ENCODE measurements at places on chromosomes 4 and X.

GRCh38 chrX:133089411-133089810, 7.5 kb downstream of the USP26 start:
- no peak for DNase-seq

- DNase-seq, result no peak
These were observed 494.1 kb downstream of the CENPC start for GRCh38 chr4:67051000-67051789.

DNA sequence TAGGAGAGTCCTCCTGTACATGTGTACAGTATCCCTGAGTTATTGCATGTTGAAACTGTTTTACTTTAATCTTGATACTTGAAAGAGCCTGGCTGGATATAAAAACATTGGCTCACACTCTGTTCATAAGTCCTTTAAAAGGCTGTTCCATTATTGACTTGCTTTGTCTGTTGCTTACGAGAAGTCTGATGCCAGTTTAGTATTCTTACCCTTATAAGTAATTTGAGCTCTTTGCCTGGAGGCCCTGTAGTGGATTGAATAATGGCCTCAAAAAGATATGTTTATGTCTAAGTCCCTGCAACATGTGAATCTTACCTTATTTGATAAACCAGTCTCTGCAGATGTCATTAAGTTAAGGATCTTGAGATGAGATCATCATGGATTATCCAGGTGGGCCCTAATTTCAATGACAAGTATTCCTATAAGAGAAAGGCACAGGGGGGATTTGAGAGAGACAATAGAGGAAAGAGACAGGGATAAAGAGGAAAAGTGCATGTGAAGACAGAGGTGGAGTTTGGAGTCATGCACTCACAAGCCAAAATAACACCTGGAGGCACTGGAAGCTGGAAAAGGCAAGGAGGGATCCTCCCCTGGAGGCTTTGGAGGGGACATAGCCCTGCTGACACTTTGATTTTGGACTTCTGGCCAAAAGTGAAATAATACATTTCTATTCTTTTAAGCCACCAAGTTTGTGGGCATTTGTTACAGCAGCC, 98.1 kb downstream of the IRF2 start:
- DNase-seq, result no peak

GRCh38 chrX:79366873-79367749, at the start of gene ITM2A:
Gene ITM2A (minus strand): TSS chrX:79367334. CDS start chrX:79367215, 119 bp downstream.
- DNase-seq, result no peak

- no peak for DNase-seq
These were observed 1.7 kb downstream of the GALNT7 start for GRCh38 chr4:173170182-173170778.

DNA sequence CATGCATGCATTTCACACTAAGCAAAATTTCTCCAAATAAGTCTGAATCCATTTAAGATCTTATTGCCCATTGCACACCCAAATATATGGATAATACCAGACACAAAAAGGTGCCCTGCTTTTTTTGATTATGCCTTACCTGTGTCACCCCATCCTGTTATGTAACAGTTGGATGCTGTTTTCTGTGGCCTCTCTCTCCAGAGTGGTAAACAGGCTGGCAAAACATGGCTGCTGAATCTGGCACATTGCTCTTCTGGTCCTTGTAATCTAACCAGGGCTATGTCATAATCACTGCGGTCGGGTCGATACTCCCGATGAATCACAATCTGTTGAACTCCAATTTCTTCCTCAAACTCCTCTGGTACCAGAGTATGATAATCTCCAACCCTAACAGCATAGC, 70.1 kb downstream of the PRSS12 start:
- DNase-seq, result no peak

DNA sequence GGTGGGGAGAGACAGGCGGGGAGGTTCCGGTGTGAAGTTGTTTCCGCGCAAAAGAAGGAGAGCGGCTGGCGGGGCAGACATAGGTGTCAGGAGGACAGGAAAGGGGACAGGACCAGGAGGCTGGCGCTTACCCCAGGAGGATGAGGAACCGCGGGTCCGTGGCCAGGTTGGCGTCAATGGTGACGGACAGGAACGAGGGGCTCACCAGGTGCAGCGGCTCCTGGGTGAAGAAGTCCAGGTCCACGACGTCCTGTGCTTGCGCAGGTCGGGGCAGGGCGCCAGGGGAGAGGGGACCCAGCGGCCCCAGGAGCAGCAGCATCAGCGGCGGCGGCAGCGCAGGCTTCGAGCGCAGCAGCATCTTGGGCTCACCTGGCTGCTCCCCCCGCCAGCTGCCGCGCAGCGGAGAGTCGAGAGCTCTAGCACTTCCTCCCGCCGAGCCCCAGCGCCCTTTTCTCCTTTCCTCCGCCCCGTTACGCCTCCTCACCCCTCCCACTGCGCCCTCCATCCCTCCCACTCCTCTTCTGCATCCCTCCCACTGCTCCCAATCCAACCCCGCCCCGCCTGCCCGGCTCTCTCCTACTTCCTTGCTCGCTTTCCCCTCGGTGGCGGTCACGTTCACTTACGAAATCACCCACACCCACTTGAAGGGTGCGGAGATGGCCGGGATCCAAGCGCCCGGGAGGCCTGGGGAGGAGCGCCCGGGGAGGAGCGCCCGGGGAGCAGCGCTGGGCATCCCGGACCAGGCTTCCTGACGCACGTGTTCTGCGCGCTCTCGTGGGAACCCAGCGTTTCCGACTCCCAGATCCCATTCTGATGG, at the start of gene HPSE:
HPSE (minus strand) TSS at position 424 of the 817 bp plus-strand sequence; CDS start at position 358, 66 bp downstream.
- DNase-seq, result peak; percentile 34

- no peak for DNase-seq
These were observed 169.2 kb upstream of the RBPJ start for GRCh38 chr4:26151615-26152014.

DNA sequence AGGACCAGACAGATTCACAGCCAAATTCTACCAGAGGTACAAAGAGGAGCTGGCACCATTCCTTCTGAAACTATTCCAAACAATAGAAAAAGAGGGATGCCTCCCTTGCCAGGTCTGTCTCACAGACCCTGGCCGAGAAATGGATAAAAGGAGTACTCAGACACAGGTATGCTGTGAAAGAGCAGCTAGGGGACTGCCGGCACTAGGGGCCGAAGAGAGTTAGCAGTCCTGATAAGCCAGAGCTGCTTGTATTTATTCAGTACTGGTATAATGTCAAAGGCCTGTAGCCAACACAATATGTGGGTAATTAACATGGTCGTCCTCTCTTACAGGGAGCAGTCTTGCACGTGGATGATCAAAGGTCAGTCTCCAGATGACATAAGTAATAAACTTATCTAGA, 1042.1 kb upstream of the LCORL start:
- no peak for DNase-seq

DNA sequence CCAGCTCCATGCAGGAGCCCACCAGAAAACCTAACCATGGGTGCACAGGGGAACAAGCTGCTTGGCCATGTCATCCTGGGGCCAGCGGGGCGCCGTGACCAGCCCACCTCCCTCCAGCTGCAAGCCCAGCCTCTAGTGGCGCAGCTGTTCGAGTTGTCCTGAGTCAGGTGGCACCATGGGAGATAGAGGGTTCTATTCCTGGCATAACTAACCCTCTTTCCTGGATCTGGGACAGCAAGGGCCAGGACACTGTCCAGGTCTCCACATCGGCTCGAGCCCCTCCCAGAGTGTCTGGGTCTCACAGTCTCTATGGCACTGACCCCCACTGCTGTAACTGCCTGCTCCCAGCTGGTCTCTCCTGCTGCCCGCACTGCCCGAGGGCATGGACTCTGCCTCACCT, 16.7 kb downstream of the ABLIM2 start:
- no peak for DNase-seq

DNA sequence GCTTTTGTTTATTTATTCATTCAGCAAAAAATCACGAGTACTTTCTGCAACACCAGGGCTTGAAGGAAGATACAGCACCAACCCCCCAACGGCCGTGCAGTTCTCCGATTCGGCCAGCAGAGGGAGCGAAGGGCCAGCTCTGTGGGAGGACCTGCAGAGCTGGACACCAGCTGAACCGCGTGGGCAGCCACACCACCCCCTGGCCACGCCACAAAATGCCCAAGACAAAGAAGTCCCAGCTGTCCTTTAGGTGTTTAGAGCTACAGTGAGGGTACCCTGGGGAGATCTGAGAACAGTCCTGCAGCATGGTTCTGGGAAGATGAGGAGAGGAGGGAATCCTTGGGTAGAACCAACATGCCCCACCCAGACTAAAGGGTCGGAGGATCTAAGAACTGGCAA, 83.1 kb downstream of the RELL1 start:
- DNase-seq, result peak; percentile 80

DNA sequence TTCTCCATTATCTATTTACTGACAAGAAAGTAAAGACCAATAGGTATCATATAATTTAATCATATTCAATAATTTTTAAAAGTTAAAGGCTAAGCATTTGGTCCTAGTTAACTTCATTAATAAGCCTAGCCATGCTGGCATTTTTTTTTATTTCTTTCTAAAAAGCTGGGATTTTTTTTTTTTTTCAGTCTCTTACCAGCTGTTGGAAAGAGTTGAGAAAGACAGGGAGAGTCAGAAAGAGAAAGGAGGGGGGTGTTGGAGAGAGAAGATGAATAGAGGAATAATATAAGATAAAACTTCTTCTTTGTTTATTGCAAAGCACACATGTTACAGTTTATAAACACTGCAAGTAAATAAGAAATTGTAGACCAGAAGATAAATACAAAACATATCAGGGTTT, 5.9 kb upstream of the NR3C2 start:
- DNase-seq, result no peak

GRCh38 chr4:148452970-148453369, 10.8 kb upstream of the NR3C2 start:
- DNase-seq, result no peak

- no peak for DNase-seq
These were observed 22.0 kb downstream of the ADH7 start for GRCh38 chr4:99413140-99413539.

- DNase-seq, result no peak
These were observed 23.7 kb downstream of the ACSL1 start for GRCh38 chr4:184801781-184802696.

GRCh38 chrX:96707804-96708203, 23.2 kb downstream of the DIAPH2 start:
- DNase-seq, result no peak

- no peak for DNase-seq
These were observed 275.4 kb downstream of the ARHGAP10 start for GRCh38 chr4:148007314-148007760.

GRCh38 chr4:12137575-12137974, 708.9 kb upstream of the HS3ST1 start:
- DNase-seq, result no peak

- no peak for DNase-seq
These were observed 201.6 kb downstream of the PACRGL start for GRCh38 chr4:20901851-20902250.

DNA sequence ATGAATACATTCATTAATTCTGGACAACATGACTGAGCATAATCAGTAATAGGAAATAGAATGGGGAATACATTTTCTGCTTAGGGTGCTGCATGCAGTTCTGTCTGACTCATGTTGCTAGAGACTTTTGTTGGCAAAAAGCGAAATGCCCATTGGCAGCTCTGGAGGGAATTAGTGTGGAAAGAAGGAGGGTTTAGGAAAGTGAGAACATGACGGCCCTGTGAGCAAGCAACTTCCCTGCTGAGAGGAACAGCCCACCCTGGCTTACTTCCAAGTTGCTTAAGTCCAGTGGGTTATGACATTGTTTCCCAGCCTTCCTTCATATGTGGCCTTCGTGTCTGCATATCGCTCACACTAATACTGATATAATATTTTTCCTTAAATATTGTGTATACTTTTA, 13.8 kb downstream of the MAD2L1 start:
- DNase-seq, result no peak

DNA sequence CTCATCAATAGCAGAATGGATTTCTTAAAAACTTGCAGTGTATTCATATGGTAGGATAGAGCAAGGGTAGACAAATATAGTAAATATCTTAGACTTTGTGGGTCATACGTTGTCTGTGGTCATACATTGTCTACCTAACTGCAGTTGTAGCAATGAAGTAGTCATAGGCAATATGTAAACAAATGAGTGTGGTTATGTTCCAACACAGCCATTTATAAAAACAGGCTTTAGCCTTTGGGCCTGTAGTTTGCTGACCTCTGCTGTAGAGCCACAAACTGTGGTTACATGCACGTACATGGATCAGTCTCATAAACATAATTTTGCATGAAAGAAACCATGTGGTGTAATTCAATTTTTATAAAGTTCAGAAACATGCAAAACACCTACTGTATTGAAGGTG, 98.9 kb downstream of the LARP1B start:
- no peak for DNase-seq

GRCh38 chr4:28075401-28075956, 1214.8 kb downstream of the STIM2 start:
- DNase-seq, result no peak

- no peak for DNase-seq
These were observed 654.7 kb upstream of the IGFBP7 start for GRCh38 chr4:57764856-57765255.

DNA sequence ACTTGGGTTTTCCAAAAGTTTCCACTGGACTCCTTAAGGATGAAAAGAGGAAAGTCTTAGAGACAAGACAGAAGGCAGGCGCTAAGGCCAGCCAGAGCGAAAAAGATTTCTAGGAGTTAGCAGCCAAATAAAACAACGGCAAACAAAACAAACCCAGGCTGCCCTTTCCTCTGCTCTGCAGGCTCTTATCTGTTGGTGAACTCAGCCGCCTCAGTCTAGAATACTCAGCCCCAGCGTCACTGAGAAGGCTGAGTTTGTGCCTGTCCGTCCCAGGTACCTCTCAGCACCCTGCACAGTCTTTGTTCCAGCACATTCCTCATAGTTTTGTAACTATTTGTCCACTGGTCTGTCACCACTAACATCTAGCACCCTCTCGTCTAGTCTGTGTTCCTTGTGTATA, 75.6 kb upstream of the FAM9C start:
- DNase-seq, result no peak

DNA sequence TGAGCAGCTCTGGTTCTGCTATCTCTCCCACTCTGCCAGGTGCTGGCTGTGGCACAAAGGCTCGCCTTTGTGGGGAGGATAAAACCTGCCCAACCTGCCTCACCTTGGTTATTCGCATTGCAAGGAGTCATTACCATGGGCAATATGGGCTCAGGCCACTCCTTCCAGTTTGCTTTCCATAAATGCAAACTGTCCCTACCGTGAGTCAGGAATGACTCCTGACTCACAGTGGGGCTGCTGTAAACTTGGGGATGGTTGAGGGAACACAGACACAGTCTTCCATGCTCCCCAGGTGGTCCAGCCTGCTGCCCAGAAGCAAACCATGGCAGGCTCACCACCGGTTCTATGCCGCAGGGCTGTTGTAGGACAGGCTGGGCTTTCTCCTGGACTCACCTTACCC, 36.1 kb downstream of the COQ2 start:
- DNase-seq, result no peak

GRCh38 chrX:155645180-155645579, 32.4 kb upstream of the TMLHE start:
- no peak for DNase-seq

DNA sequence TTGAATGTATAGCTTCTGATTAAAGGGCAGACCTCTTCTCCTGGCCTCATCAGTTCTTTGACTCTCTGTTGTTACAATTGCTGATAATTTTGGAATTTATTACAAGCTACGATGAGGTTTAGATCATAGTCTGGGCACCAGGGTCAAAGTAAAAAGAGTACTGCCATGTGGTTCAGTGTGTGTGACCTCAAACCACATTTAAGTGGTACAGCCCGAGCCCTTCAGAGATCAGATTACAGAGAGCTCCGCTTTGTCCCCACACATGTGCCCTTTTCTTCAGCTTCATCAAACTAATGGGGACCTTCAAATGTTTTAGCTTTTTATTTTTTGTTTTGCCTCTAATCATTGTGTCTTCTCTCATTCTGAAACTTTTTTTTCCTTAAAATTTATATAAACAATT, 37.1 kb downstream of the SPANXN2 start:
- DNase-seq, result no peak

- no peak for DNase-seq
These were observed 58.7 kb upstream of the GPR34 start for GRCh38 chrX:41630091-41630490.

GRCh38 chrX:116863029-116863428, 400.3 kb upstream of the CT83 start:
- DNase-seq, result no peak
